ENCODE measurements at places on chromosomes 11 and 22.

DNA sequence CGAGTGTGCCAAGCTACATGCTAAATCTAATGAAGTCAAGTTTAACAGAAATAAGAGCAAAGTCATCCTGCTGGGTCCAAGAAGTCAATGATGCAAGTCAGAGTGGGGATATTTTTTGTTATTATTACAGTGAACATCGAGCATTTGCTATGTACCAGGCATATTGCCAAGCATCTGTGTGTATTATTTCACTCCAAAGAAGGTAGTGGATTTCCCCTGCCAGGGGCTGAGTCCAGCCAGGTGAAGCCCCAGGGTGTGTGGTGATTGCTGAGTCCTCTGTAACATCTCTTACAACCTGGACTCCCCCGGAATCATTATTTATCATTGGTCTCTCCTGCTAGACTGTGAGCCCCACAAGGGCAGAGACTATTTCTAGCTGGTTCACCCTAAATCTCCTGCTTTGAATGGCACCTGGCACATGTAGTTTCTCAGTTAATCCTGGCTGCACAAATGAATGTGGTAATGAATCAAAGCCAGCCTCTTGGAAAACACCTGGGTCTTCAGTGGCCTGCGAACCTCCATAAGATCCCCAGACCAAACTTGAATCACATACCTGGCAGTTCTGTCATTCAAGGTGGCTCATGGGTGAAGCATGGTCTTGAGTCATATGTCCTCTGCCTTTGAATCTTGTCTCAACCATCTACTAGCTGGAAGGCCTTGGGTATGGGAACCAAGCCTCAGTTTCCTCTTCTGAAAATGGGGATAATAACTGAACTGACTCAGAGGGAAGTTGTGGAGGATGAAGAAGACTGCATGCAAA, 549.2 kb downstream of the MIAT start:
- no peak for DNase-seq

GRCh38 chr11:77866336-77866735, 45.4 kb downstream of the AAMDC start:
- DNase-seq = no peak

DNA sequence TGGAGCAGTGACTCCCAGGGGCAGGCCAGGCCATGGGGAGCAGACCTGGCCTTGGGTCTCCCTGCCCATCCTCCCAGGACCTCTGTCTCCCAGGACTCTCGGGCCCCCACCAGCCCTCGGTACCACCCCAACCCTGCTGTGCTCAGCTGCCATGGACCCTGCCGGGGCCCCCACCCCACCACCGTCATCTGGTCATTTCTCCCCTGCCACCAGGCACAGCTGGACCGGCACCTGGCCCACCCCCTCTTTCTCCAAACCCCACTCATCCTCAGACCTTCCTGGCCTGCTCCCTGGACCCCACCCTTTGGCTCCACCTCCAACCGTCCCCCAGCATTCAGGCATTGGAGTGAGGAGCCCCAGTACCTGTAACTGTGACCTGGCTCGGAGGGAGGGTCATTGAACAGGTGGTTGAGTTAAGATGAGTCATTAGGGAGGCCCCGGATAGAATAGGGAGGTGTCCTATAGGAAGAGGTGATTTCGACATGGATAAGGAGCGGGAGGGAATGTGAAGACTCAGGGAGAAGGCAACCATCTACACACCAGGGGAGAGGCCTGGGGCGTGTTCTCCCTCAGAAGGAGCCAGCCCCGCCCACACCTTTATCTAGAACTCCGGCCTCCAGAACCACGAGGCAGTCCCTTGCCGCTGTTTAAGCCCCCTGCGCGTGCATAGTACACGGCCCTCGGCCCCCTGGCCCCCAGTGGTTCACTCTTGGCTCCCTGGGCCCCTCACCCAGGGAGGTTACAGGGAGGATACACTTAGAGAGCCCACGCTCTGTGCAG, 1395.9 kb downstream of the BRD1 start:
- DNase-seq = no peak

GRCh38 chr11:70526116-70527045, 128.1 kb downstream of the CTTN start:
- peak; percentile 31 for DNase-seq

- DNase-seq = no peak
Observed at GRCh38 chr22:17960695-17961445, 63.5 kb downstream of the MICAL3 start.

- no peak for DNase-seq
Observed at GRCh38 chr22:49735411-49735900, 92.2 kb downstream of the BRD1 start.

GRCh38 chr11:108906329-108906728, 241.5 kb downstream of the DDX10 start:
- DNase-seq = no peak

- DNase-seq = no peak
Observed at GRCh38 chr11:23990346-23991164, 506.3 kb upstream of the LUZP2 start.

- no peak for DNase-seq
Observed at GRCh38 chr11:9823887-9824385, 160.1 kb downstream of the SWAP70 start.

GRCh38 chr11:121892131-121892681, 223.8 kb downstream of the BLID start:
- no peak for DNase-seq

GRCh38 chr22:47354668-47355387, 592.4 kb downstream of the TBC1D22A start:
- no peak for DNase-seq

- DNase-seq = peak; percentile 76
Observed at GRCh38 chr11:8870411-8871170, 40.4 kb upstream of the AKIP1 start.

DNA sequence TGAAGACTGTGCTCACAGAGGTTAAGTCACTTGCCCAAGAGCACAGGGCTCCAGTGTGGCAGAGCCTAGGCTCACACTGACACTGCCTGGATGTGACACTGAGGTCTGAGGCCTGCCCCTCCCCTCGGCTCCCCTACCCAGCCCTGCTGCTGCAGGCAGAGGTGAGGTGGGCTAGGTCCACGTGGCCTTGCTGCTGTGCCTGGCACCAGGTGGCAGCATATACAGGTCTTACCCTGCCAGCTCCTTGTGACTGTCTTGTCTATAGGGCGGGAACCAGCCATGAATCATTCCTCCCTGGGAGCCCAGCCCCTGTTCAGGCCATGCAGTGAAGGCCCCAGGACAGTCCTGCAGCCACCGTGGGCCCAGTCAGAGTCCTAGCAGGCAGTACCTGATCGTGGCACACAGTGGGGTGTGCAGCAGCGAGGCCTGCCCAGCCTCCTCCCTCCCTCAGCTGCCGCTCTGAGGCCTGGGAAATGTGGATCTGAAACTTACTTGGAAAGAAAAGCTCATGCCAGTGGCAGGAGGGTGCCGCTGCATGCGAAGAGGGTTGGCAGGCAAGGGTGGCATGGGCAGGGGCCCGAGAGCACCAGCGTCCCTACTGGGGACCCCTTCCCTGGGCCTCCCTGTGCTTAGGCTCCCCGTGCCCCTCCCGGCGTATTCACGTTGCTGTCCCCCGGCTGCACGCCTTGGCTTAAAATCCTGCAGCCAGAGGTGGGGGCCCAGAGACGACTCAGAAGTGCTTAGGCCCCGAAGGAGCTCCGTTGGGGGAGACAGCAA, 1.2 kb upstream of the CERK start:
- peak; percentile 52 for DNase-seq

GRCh38 chr11:112298535-112298934, 37.9 kb upstream of the PLET1 start:
- no peak for DNase-seq

GRCh38 chr11:109996060-109996459, 97.1 kb upstream of the ZC3H12C start:
- no peak for DNase-seq

GRCh38 chr11:693887-694562, 997 bp downstream of the DEAF1 start:
- DNase-seq = no peak

- DNase-seq = no peak
Observed at GRCh38 chr11:119460582-119460981, 37.6 kb upstream of the THY1 start.

DNA sequence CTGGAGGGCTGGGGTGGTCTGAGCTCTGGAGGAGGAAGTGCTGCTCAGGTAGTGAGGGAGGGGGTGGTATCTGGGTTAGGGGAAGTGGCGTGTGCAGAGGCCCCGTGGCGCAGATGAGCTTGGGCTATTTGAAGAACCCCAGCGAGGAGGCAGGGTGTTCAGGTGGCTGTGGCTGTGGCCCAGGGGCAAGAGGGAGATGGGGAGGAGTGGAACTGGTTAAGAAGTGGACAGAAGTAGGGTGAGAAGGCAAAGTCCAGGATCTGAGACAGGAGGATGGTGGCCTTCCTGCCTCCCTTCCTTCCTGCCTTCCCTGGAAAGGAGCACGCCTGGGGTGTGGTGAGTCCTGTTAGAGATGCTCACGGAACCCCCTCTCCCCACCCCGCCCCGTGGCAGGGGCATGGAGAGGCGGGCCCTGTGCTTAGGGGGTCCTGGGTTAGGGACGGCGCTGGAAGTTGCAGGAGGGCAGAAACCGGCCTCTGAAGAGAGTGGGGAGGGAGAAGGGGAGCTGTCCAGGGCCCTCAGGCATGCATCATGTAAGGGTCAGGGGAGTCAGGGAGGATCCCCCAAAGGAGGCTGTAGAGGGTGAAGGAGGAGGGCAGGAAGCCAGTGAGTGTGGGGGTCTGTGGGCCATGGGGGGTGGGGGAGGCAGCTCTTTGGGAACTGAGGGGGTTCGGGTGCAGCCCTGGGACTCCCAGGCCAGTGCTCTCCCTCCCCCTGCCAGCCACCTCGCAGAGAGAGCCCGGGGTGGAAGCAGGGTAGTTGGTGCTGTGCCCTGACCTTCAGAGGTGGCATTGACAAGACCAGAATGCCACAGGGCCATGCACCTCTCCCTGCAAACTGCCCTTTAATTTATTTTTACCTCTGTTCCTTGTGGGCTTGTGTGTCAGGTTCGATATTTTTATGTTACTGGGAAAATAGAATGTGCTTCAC, 63.7 kb upstream of the PARVG start:
- no peak for DNase-seq

- DNase-seq = no peak
Observed at GRCh38 chr11:45182902-45183301, 36.5 kb downstream of the PRDM11 start.

- no peak for DNase-seq
Observed at GRCh38 chr11:13699870-13700269, 31.4 kb downstream of the FAR1 start.

- no peak for DNase-seq
Observed at GRCh38 chr22:28179392-28179791, 260.3 kb upstream of the PITPNB start.

GRCh38 chr11:62539238-62539925, 7.2 kb downstream of the AHNAK start:
- no peak for DNase-seq

DNA sequence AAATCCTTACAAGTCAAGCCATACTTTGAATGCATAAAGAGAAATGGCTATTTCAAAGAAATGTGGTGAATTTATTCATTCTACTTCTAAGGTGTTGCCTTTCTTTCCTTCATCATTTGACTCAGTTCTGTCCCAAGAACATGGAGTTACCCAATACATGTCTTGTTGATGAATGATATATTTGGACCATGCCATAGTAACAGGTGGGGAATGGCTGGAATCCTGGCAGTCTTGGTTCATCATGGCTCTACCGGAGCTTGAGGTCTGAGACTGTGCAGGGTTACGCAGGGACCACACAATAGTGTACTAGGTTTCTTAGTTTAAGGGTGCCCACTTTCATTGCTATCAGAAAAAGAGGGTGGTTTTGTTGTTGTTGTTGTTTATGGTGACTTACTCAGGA, 40.3 kb upstream of the MPEG1 start:
- DNase-seq = no peak

GRCh38 chr11:117384045-117384444, 56.4 kb downstream of the CEP164 start:
- DNase-seq = no peak

- no peak for DNase-seq
Observed at GRCh38 chr11:77470504-77470903, 3.4 kb downstream of the PAK1 start.

GRCh38 chr11:121670266-121670665, 217.5 kb upstream of the SORL1-AS1 start:
- no peak for DNase-seq

DNA sequence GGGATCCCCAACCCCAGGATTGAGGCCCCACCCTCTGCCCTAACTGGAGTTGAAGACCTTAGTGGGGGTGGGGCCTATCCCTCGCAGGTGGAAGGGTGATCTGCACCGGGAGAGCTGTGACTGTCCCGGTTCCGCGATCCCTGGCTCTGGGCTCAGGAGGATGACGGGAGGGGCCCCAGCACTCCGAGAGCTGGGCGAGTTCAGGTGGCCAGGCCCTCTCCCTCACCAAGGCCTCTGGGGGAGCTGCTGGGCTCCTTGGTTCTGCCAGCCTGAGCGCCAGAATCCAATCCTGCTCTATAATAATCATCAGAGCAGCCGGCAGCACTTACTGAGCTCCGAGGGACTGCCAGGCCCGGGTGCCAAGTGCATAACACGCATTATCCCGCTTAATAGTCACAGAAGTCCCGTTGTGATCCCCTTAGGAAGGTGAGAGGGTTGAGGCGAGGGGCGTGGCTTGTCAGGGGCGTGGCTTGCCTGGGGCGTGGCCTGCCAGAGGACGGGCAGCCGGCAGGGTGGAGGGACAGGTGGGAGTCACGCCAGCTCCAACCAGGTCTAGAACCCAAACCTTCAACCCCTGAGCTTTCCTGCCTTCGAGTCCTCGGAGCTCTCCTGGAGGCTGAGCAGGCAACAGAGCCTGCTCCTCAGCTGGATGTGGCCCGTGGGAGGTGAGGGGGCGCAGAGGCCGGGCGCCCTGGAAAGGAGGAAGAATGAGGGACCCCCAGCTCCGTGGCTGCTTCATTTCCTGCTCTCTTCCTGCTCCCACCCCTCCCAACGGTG, 7.3 kb upstream of the SYT7 start:
- DNase-seq = peak; percentile 48

GRCh38 chr11:86571273-86571948, 101.0 kb downstream of the ME3 start:
- DNase-seq = peak; percentile 37
